Fibroblast of skin of right quadriceps (primary cell): ENCODE measurements at places on chromosomes 6 and 20.

GRCh38 chr6:30763618-30764489 is 19.5 kb upstream of the IER3 start:
- peak; percentile 66 for DNase-seq

DNA sequence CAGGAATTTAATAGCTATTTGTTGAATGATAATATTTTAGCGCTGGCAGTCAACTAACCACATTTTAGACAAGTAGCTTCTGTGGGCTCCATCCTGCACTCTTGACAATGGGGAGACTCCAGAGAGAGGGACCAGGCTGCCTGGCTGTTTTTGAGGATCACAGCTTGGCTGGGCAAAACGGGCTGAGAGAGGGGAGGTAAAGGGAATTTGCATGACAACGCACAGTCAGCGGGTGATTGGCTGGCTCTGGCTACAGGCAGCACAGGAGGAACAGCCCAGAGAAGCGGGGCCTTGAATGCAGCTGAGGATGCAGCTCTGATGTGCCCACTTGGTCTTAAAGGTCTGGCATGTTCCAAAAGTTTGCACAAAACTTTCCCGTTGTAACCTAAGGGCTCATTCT is 41.2 kb downstream of the LRFN2 start:
- DNase-seq: no peak

DNA sequence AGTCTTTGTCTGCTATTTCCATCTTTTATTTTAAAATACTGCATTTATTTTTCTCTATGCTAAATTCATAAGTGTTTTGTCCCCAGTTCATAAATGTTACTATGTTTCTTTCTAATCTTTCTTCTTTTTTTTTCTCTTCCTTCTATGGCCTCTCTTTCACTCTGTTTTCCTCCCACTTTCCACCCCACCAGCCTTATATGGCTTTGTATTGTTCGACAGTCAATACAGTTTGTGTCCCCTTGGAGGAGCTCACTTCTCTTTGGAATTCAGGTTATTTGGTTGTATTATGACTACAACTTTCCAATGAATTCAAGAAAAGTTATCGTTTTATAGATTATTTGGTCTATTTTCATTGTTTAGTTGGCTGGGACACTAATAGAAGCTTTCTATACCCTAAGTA is 393.5 kb downstream of the NKAIN2 start:
- no peak for DNase-seq

- DNase-seq: no peak
Measured at GRCh38 chr6:133368664-133369063, 127.5 kb downstream of the EYA4 start.

DNA sequence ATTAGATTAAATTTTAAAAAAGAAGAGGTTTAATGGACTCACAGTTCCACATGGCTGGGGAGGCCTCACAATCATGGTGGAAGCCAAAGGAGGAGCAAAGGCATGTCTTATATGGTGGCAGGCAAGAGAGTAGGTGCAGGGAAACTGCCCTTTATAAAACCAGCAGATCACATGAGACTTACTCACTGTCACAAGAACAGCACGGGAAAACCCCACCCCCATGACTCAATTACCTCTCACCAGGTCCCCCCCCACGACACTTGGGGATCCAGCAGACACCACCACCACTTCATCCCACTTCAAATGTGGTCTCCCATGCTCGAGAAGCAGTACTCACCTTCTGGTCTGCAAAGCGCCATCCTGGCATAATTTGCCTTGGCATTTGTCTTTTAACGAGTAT is 24.6 kb downstream of the MTFR2 start:
- no peak for DNase-seq

- no peak for DNase-seq
Measured at GRCh38 chr20:17615645-17616479, 46.0 kb downstream of the DSTN start.

DNA sequence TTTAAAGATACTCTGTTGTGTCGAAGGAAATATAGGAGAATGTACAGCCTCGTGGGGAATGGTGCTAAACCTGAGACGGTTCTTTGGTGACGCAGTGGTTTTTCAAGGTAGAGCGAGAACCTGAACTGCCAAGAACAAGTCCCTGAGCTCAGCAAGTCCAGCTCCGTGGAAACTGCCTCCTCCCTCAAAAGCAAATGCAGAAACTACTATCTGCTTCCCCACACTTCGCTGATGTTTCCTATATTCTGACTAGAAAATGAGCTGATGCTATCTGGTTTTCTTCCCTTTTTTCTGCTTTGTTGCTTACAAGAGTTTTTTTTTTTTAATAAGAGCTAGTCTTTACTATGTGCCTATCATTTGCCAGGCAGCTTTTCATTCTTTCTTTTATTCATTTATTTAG is 85.3 kb upstream of the LY86 start:
- no peak for DNase-seq

DNA sequence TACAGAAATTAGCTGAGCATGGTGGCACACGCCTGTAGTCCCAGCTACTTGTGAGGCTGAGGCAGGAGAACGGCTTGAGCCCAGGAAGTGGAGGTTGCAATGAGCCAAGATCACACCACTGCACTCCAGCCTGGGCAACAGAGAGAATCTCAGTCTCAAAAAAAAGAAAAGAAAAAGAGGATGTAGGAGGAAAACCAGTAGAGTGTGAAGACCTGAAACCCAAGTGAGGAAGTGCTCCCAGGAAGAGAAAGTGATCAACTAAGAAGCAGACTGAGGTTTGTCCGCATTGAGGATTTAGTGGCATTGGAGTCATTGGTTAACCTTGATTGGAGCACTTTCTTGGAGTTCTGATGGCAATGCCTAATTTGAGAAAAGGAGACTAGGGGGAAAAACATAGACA is 20.6 kb upstream of the TASP1 start:
- no peak for DNase-seq

DNA sequence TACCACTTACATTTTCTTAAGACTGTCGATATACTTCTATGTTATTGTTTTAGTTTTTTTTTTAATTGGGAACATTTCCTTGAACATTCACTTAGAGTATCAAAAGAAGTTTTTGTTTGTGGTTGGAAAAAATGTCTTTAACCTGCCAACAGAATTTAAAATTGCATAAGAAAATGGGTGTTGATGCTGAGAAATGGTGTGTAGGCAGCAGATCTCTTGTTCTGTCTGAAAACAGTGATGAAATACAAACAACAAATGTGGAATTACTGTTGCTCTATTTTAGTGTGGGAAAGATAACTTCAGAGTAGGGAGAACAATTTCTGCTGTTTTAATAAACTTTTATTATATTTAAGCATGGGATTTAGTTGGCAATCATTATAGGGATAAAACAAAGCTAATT is 293.5 kb downstream of the CDKAL1 start:
- peak; percentile 61 for DNase-seq

DNA sequence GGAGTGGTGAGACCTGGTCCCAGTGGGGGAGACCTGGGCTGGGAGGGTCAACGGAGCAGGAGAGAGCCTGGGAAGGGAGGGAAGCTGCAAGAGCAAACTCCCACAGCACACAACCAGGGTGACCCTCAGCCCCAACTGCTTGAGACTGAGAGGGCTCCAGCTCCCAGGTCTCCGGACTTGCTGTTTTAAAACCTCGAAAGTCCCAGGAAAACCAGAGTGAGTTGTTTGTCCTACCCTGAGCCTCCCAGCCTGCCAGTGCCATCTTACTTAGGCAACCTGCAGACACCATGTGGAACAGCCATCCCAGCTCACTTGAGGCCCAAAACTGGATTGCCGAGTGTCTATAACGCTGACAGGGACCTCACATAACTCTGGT is 4.8 kb upstream of the NTSR1 start:
- no peak for DNase-seq

GRCh38 chr20:11227602-11228001 is 553.8 kb upstream of the JAG1 start:
- DNase-seq: peak; percentile 31

- peak; percentile 61 for DNase-seq
Measured at GRCh38 chr6:131966443-131966842, 15.3 kb upstream of the CCN2 start.
